ENCODE measurements at places on chromosomes 4 and X.

GRCh38 chr4:182339221-182339641 is 96.0 kb downstream of the TENM3 start:
- DNase-seq, result no peak

GRCh38 chrX:34879346-34879745 is 63.2 kb upstream of the FAM47B start:
- peak; percentile 1 for DNase-seq

DNA sequence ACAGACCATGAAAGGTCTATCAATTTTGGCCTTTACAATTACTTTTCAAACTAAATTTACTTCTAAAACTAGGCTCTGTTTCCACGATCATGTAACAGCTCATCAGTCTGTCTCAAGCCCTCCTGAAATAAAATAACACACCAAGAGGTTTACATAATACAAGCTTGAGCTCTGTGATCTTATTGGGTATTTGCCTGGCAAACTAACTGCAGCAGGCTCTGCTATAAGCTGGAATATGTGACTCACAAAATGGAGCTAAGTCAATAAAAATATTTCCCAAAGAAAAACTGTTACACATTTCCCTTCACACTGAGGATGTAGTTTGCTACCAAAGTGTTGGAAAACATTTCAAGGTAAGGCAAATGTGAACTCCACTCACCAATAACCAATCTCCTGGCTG is 94.7 kb upstream of the GPM6B start:
- no peak for DNase-seq

GRCh38 chrX:40582811-40583210 is 2.0 kb downstream of the ATP6AP2 start:
- DNase-seq, result no peak

DNA sequence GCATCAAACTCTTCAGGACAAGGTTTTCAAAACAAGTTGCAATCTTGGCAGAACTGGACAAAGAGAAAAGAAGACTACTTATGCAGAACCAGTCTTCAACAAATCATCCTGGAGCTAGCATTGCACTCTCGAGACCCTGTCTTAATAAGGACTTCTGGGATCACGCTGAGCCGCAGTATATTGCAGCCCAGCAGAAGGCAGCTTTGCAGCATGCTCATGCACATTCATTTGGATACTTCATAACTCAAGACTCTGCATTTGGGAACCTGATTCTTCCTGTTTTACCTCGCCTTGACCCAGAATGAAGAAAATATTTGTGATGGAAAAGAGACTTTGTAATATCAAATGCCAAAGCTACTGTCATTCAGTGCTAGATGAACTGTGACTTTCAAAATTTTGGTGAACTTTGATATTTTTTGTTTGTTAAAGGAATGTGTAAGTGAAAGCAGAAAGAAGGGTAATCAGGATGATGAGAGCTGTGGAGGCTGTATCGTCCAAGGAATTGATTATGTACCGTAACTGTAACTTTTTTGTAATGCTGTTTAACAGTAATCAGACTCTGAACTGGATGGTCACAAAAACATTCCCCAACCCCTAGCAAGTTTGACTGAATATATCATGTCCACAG is 27.2 kb downstream of the HSPA4L start:
- peak; percentile 21 for DNase-seq

- no peak for DNase-seq
These were observed 235.1 kb downstream of the NR3C2 start for GRCh38 chr4:148207068-148207467.

DNA sequence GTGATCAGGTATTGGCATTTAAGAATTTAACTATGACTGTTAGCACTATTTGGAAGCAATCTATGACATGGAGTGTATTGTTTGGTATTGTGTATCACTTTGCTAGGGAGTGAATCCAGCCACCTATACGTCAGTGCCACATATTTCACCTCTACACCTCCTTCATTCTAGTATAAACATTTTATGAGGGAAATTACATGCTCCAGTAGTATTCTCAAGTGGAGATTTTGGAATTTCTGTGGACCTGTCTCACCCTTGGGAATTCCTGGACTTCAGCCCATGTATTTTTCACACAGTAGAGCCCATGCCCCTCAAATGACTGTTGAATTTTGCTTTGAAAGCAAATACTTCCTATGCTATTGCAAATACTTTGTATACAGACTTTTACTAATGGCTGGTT is 11.3 kb downstream of the BST1 start:
- DNase-seq, result no peak

DNA sequence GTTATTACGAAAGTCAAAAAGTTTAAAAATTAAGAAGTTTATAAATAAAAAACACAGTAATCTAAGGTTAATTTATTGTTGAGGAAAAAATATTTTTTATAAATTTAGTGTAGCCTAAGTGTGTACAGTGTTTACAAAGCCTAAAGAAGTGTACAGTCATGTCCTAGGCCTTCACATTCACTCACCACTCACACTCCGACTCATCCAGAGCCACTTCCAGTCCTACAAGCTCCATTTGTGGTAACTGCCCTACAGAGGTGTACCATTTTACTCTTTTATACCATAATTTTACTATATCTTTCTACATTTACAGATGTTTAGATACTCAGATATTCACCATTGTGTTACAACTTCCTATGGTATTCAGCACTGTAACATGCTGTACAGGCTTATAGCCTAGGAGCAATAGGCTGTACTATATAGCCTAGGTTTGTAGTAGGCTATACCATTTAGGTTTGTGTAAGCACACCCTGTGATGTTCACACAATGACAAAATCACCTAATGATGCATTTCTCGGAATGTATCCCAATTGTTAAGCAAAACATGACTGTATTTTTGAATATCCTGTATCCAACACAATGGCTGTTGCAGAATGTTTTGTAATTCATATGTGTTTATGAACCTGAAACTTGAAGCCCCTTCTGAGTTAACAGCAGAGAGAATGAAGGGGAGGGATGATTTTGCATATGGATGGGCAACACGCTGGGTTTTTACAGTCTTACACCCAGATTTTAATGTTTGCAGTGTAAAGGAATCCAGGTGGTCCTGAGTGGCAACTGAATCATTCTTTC is 3.1 kb downstream of the PPBP start:
- DNase-seq, result no peak

DNA sequence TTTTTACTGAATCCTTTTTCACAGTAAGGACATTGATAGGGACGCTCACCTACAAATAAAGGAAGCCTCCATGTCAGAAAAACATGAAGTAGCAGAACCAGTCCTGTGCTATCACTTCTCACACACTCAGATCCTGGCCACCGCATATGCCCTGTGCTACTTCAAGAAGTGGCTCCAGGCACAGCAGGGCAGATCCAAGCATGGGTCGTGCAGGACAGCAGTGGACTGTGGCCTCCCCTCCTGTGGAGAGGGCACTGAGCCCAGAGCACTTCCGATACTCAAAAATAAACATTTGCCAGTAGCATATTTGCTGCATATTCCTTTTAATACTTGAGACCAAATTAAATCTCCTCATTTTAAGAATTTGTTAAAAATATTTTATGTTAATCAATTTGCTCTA is 167.9 kb downstream of the PRDM5 start:
- no peak for DNase-seq

GRCh38 chrX:21960569-21961541 is 20.3 kb downstream of the SMS start:
- DNase-seq, result no peak

- DNase-seq, result no peak
These were observed 6.5 kb downstream of the RGS12 start for GRCh38 chr4:3299122-3299975.

GRCh38 chr4:113049421-113050370 is at the start of gene ANK2:
TSS of gene ANK2 (plus strand) at chr4:113049653. CDS start at chr4:113049729, 76 bp downstream.
- no peak for DNase-seq

DNA sequence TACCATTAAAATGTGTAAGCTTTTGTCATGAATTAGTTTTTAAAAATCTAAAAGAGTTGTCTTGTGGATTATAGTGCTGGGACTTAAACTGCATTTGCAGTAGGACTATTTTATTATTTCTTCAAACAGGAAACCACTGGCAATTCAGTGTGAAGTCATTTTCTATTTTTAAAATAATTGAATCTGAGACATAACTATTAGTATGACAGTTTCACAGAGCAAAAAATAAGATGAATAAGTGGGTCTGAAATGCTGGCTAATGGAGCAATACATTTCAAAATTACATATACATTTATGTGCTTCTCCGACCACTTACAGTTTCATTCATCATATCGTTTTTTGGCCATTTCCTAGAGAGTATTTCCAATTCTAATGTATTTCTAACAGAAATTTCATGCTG is 75.3 kb upstream of the RAPGEF2 start:
- DNase-seq, result peak; percentile 73

DNA sequence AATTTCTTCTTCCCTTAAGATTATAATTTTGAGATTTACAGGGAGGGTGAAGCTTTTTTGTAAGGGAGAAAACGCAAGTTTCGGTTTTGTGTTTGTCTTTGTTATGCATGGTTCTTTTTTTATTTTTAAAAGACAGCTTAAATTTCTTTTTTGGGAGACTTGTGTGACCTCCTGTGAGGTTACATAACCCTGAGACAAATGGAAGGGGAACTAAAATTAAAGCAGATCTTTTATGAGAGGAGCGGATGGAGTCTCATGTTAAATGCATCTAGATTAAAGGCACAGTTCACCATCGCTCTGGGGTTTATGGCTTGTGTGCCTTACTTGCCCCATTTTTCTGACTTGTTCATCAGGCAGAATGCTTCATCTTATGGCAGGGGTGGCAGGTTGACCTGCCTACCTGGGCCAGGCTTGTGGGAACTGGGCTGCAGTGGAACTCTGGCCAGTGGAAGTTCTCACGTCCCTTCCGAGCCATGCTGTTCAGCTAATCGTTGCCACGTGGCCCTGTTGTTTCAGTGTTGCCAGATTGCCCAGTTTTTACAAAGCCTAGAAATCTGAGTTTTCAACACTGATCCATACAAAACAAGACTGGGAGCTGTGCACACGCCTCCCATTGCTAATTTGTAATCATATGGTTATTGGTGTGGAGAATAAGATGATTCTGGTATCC is 291.8 kb downstream of the ARHGAP10 start:
- no peak for DNase-seq

- no peak for DNase-seq
These were observed 65.9 kb downstream of the WWC2 start for GRCh38 chr4:183164963-183165362.

DNA sequence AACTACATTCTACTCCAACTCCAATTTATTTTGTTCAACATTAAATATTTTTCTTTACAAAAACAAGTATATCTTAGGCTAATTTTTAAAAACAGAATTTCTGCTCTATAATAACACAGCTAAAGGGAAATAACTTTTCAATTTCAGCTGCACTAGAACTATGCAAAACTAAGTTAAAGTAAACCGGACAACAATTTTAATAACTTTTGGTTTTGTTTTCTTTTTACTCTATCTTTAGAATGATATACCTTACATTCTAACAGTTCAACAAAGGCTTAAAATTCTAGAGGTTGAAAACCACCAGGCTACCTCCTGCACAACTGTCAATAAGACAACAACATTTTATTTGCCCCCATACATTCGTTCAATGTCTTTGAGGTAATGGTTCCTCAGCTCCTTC is 18.7 kb upstream of the KCNE5 start:
- no peak for DNase-seq

- peak; percentile 32 for DNase-seq
These were observed 465 bp downstream of the HAUS7 start for GRCh38 chrX:153469811-153470410.

DNA sequence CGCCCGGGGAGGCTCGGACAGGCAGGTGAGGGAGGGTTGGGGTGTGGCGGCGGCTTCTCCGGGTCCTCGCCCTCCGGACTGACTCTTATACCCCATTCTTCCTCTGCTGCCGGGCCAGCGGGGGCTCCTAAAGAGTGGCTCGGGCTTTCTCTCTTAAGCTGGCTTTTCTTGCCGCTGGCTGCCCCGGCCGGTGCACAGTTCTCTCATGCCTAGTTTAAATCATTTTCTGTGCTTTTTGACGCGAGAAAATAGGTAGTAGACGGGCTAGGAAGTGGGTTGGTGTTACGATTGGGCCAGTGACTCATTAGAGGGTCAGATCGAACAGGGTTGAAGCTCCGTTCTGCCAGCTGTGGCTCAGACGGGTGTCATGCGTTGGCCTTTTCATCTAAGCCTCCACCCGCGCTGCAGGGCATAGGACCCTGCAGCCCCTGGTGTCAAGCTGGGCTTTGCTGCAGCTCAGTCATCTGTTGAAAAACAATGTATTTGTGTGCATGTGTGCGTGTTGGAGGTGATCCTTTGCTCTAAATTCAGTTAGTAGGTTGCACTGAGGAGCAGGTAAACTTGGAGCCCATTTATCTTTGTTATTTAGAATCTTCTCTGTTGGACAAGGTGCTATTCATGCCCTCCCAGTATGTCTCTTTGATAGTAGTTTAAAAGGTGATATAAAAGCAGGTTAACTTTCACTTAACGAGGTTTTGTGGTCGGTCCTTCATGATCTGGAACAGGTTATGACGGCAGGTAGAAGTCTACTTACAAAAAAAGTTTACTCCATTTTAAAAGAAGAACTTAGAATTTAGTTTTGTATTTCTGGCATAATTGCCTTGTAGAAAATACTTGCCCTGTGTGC is 802 bp downstream of the BMP2K start:
- peak; percentile 64 for DNase-seq

DNA sequence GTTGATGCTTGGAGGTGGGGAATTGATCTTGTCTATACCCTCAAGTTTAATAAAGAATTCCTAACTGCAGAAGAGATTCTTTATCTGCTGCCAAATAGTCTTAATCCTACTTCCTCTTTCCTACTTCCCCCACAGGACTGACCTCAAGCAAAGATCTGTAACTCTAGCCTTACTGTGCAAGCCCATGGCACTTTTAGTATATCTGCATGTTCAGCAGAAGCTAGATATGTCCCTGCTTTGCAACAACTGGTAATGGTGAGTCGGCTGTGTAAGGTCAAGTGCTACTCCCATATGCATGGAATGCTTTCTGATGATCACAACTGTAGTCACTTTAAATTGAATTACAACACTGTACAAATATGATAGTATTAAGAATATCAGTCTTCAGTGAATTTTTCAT is 26.3 kb upstream of the PDS5A start:
- no peak for DNase-seq

- DNase-seq, result no peak
These were observed 210.2 kb upstream of the ADAMTS3 start for GRCh38 chr4:72779241-72779640.

DNA sequence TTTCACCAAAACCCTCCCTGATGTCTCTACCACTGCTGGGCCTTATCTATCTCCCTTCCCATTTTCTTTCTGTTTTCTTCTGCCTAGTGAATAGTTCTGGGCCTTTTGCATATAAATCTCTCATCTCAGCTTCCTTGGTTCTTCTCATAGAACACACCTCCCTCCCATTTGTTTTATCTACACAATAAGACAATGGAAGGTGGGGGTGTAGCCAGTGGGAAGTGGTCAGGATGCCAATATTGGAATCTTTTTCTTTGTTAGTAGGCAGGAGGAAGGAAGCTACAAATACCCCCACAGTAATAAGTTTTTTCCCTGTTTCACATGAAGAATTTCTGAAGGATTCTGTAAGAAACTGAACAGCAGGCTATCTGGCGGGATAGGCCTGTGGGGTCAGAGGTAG is 30.9 kb upstream of the RHOH start:
- peak; percentile 76 for DNase-seq

Data from endothelial cell of umbilical vein (primary cell).